H1 (cell line): ENCODE measurements at places on chromosomes 6 and 20. TPM values are rescaled to one million over a fixed set of nuclear protein-coding genes. Genes with fewer than 3 reads are reported as not detected.

C6orf58 gene
- total RNA-seq, result not detected in 2 replicates

- no peak for DNase-seq
Measured at GRCh38 chr6:144155529-144155928, 5.2 kb downstream of the STX11 start.

GRCh38 chr6:167448378-167448777 is 123.5 kb downstream of the TTLL2 start:
- DNase-seq, result no peak

KCNK5 gene
- 42.2 and 44.3 TPM in 2 replicates for total RNA-seq

GRCh38 chr6:44275271-44275748 is 5.1 kb downstream of the TMEM151B start:
- DNase-seq, result no peak

GRCh38 chr6:139871165-139871710 is 496.8 kb upstream of the CITED2 start:
- DNase-seq, result no peak

GRCh38 chr6:53436526-53437303 is 88.0 kb upstream of the ELOVL5 start:
- no peak for DNase-seq
